ENCODE measurements at places on chromosomes 13 and 19. TPM values are rescaled to one million over a fixed set of nuclear protein-coding genes. Genes with fewer than 3 reads are reported as not detected.

C19orf25 gene
- 29.1 TPM for total RNA-seq

SPRY2 gene
- total RNA-seq: 9.2 TPM

GRK1 gene
- total RNA-seq: not detected

CEACAM21 gene
- total RNA-seq: not detected

ZNF44 gene
- 6.6 TPM for total RNA-seq
